ENCODE measurements at places on chromosomes 1 and 21.

GRCh38 chr21:18467715-18468114 is 64.1 kb upstream of the TMPRSS15 start:
- DNase-seq = no peak

GRCh38 chr21:38140207-38140903 is 116.4 kb upstream of the KCNJ15 start:
- no peak for DNase-seq

DNA sequence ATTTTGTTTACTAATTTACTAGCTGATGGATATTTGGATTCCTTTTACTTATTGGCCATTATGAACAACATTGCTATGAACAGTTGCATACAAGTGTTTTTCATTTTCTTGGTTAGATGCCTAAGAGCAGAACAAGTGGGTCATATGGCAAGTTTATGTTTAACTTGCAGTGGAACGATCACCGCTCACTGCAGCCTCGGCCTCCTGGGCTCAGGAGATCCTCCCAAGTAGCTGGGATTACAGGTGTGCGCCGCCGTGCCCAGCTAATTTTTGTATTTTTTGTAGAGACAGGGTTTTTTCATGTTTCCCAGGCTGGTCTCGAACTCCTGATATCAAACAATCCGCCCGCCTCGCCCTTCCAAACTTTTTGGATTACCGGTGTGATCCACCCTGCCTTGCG is 820.5 kb upstream of the TMPRSS15 start:
- DNase-seq = no peak

GRCh38 chr1:101915597-101915996 is 81.1 kb downstream of the OLFM3 start:
- no peak for DNase-seq

DNA sequence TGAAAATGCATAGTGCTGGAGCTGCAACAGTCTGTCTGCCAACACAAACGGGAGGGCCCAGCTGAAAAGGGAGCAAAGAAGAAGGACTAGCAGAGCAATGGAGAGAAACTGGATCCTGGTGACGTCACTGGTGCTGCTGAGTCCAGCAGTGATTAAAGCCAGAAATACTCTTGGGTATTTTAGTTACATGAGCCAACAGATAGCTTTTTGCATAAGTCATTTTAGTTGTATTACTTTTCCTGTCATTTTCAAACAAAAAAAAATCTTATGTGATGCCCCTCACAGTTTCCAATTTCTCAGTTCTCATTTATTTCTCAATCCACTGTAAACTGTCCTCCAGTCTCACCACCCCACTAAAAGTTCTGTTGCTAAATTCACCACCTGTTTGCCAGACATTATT is 38.7 kb upstream of the NEK7 start:
- DNase-seq = peak; percentile 86

DNA sequence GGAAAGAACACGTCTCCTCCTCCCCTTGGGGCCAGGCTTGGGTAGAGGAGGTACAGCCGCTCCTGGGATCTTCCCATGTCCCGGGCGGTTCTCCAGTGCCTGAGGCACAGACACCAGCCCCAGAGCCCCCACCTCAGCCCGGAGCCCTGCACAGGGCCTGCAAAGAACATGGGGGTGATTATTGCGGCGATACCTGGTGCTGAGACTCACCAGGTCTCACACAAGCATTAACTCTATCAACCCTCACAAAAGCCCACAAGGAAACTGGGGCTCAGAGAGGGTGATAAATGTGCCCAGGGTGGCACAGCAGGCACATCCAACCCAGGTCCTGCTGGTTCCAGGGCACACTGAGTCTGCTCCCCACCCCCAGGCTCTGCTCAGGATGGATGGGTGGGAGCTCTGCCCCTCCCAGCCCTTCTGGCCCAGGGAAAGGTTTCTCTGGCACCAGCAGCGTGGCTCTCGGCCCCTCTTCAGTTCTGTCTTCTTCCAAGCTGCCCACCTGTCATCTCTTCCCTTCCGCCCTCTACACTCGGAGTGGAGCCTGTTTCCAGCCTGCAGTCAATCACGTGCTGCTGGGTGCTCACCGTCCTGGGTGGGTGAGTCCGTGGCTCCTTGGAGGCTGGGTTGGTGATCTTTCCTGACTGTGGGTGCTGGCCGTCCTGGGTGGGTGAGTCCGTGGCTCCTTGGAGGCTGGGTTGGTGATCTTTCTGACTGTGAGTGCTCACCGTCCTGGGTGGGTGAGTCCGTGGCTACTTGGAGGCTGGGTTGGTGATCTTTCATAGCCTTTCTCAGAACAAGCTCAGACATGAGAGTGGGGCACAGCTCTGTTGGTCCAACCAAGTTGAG is 53.6 kb upstream of the AJAP1 start:
- no peak for DNase-seq

DNA sequence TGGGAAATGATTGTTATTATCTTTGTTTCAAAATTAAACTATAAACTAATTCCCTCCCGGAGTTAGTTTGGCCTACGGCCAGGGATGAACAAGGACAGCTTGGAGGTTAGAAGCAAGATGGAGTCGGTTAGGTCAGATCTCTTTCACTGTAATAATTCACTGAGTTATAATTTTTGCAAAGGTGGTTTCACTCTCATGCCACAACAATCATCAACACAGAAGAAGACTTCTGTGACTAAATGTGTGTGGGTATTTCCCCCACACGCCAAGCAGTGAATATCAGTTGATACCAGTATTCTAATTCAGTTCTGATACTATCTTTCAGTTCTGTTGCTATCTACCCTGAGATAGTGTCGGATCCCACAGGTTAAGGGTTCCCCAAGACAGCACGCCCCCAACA is 215.1 kb downstream of the S1PR1 start:
- DNase-seq = no peak

- DNase-seq = no peak
These were observed 535.1 kb downstream of the DPYD start for GRCh38 chr1:97385536-97386277.

DNA sequence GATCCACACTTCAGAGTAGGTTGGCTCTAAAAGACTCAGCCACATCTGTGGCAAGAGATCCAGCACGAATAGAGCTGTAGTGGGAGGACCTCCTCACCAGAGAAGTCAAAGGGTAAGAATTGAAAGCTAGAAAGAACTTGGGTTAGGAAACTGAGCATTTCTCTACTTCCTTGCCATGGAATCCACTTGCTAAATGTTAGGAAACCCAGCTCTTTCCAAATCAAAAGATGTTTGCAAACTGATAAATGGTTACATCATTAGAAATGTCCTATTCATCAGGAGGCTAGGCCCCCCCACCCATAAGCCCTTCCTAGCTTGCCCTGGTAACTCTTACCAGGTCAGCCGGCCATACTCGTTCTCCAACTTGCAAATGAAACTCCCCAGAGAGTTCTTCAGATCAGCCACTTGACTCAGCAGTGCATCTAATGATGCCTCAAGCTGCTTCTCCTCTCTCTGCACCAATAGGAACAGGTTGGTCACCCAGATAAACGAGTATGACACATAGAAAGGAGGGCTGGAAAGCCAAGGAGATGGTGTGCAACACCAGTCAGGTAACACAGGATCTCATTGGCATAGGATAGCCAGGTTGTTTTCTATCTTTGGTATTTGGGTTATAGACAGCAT is 1.5 kb downstream of the MED8 start:
- no peak for DNase-seq

DNA sequence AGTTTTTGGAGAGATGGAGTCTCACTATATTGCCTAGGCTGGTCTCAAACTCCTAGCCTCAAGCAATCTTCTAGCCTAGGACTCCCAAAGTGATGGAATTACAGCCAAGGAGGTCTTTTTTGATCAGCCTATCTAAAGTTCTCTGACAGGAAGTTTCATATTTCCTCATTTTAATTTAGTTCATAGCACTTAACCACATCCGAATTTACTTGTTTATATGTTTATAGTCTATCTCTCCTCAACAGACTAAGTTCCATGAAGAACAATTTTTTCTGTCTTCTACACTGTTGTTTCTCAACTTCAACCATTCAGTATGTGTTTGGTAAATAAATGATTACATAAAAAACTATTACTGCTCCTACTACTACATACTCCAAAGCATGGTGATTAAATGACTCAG is 47.9 kb downstream of the GON4L start:
- DNase-seq = no peak

GRCh38 chr1:51961231-51961630 is 29.3 kb downstream of the RAB3B start:
- DNase-seq = no peak

DNA sequence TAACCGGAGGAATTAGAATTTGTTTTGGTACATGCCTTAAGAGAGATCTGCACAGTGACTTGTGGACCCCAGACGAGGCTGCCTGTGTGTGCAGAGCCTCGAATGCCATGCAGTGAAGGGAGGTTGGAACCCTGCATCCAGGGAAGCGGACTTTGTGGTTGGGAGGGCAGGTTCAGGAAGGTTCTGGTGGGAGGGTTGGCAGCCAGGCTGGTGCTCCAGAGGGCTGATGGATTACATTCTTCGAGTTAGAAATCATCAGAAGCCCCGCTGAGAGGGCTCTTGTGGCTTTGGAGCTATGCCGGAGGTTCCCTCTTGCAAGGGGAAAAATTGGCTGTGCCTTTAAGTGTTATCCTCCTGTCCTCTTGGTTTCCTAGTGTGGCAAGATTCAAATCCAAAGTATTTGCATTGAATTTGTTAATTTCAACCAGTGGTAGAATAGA is 21.1 kb downstream of the ROR1 start:
- no peak for DNase-seq

- no peak for DNase-seq
These were observed 19.0 kb downstream of the BTG2 start for GRCh38 chr1:203324105-203325025.

- no peak for DNase-seq
These were observed 178.9 kb upstream of the SNX7 start for GRCh38 chr1:98482611-98483010.

DNA sequence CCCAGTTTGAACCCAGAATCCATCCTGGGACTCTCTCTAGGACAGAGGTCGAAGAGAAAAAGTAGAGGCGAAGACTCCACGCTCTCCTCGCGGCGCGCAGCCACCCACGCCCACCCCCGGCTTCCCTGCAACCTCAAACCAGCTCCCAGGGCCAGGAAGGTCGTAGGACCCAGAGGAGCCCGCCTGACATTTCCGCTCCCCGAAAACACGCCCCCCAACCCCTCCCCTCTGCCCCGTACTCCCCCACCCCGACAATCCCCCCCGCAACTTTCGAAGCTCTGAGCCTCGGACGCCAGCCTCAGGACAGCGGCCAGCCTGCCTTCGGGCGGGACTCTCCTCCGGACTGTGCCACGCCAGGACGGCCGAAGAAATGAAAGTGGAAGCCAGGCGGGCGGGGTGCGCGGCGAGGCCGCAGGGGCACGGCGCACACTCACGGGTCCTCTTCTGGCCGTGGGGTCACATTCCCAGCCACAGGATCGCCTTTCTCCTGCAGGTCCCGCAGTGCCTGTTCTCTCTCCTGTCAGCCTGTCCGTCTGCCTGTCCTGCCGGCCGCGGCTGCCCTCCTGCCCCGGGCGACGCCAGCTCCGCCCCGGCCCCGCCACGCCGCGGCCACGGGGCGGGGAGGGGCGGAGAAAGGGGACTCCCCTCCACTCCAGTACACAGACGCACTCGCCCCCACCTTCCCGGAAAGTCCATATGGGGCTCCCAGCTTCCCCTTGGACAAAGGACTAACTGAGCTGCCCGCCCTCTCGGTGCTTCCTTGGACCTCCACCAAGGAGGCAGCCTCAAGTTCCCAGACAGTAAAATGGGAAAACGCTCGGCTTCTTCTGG is at the start of gene MOB3C:
MOB3C (minus strand) TSS at position 535 of the 831 bp plus-strand sequence. CDS start 3,490 bp downstream, outside the sequence.
- DNase-seq = peak; percentile 92

- DNase-seq = no peak
These were observed 23.1 kb downstream of the TP73 start for GRCh38 chr1:3675436-3675835.

DNA sequence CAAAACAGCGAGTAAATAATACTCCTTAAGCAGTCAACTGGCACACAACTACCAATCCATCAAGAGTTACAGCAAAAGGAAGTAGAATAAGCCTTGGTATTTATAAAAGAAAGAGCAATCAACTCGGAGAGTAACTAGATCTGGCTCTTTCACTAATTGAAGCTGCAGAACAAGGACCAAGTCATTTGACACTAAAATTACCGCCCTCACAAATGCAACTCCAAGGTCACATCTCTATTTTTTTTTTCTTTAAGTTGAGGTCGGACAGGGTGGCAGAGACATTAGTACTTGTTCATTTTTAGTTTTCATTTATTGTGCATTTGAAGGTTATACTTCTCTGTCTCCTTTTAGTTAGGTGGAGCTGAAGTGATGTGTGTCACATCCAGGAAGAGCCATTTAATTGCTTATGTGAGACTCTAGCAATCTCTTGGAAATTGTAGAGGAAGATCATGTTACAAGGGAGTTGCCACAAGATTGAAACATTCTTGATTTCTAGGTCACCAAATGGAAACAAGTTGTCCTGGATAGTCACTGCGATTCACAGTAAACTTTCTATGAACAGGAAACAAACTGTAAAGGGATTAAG is 138.1 kb upstream of the ADAMTS5 start:
- no peak for DNase-seq

GRCh38 chr1:98457248-98457647 is 204.3 kb upstream of the SNX7 start:
- DNase-seq = no peak

DNA sequence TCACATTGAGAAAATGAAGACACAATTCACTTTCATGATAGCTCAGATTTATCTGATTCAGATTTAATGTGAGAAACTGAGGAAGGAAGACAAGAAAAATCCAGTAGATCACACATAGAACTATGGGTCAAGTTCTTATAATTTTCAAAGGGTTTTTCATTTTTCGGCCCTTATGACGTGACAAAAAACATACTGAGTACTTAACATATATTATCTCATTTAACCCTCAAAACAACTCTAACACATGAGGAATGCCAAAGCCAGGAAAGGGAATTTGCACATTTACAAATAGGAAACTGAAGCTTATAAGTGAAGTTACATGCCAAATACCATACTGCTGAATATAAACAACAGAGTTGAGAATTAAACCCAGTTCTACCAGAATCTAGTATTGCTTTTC is 27.6 kb downstream of the SOD1 start:
- no peak for DNase-seq

GRCh38 chr21:16427587-16428087 is 697.9 kb downstream of the USP25 start:
- DNase-seq = no peak

GRCh38 chr1:204025917-204026707 is 46.8 kb upstream of the SOX13 start:
- DNase-seq = no peak

- DNase-seq = no peak
These were observed 12.9 kb downstream of the TOR3A start for GRCh38 chr1:179094818-179095217.

DNA sequence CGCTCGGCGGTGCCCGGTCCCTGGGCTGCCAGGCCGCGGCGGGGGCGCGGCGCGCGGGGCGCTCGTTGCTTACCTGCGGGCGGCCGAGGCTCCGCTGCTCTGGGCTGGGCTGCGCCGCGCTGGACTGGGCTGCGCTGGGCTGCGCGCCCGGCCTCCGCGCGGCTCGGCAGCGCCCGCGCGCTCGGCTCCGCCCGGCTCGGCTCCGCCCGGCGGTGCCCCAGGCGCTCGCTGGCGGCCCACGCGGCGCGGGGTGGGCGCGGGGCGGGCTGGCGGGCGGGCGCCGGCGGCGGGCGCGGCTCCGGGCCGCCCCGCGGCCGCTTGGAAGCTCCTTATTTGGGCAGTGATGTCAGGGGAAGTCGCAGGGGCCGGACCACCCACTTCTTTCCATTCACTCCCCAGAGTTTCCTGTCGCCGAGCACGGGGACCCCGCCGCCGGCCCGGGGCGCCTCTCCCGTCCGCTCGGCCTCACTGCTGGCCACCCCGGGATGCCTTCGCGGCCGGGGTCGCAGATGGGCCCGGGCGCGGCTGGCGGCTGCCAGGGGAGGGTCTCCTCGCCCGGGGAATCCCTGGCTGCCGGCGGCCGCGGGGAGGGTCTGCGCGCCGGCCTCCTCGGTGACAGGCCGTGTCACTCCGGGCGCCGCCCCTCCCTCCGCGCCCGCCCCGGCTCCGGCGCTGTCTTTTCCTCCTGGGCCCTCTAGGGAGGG is 177.7 kb upstream of the EDN2 start:
- DNase-seq = peak; percentile 82

All from right hindlimb (tissue), 1 donor.